ENCODE measurements at places on chromosomes 2 and 18.

DNA sequence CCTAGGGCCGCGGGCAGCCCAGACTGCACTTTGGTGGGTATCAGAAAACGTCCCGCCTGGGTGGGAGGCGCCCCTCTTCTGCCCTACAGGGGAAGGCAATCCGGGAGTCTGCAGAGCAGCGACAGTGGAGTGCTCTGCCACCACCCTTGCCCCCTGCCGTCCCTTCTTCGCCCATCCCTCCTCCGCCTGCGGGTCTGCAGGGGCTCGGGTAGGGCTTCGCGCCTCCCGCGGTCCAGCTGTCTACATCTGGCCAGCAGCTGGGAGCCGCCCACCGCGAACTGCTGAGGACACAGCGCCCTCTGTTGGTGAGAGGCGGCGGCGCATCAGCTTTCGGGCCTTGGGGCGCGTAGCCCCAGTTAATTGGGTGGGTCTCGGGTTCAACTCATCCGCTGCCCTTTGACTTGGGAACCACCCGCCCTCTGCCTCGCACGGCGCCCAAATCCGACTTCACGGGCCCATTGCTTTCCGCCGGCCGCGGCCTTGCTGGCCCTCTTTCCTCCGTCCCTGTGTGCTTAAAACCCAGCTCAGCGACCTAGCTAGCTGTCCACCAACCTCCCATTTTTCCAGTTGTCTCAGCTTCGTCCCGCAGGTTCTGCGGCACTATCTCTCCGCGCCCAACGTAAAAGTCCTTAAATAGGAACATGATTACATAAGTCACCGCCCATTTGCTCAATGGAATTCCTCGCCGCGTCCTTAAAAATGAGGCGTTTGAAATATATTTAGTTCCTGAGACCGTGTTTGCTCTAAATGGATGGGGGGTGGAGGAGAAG, 17.6 kb downstream of the WNT10A start:
- peak overlapping the region; percentile 49 for H3K4me3 ChIP-seq
- no peak for DNase-seq
- H3K27ac ChIP-seq = no peak overlapping the region

DNA sequence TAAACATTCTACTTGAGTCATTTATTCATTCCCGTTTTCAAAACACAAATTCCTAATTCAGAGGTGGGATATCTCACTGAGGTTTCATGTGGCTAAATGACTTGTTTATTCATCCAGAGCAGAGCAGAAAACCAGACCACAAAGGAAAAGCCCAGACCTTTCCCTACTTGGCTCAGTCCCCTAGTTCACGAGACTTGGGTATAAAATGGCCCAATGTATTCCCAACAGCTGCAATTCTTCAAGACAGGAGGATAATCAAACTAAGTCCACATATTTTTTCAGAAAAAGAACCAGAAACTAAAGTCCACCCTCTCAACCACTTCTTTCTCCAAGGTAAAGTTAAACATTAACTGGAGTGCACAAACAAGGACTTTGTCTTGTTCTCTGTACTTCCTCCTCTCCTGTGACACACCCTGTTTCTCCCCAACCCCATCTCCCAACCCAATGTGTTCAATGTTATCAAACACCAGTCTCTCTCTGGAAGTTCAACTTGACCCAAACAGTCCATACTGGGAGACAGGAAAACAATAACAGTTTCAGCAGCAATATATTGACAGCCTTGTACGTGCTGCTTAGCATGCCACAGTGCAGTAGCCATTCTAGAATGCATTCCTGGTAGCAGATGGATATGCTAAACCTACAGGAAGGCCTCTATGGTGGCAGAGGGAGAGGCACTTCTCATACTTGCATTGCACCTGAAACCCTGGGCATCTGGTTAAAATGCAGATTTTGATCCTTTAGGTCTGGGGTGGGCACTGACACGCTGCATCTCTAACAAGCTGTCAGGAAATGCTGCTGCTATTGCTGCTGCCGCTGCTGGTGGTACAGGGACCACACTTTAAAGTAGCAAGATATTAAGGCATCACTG, 110.7 kb downstream of the INO80D start:
- no peaks in the 10 kb centered on the region for H3K36me3 ChIP-seq
- no peak for DNase-seq

DNA sequence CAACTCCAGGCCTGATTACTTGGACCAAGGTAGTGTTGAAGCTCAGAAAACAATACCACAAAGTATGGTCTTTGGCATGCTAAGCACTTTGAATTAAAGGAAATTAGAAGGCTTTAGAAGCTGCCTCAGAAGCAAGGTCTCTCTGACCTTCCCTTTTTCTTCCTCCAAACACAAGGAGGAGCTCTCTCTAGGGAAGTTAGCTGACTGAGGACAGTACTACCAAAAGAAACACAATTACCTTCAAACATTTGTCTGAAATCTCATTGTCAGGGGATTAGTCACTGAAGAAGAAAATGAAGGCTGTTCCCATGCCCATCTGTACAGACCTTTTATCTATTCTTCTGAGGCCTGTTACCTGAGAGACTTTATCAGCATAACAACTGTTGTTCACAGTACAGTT, 279.3 kb downstream of the CDH20 start:
- no peaks in the 10 kb centered on the region for H3K36me3 ChIP-seq
- H3K4me1 ChIP-seq = no peaks in the 10 kb centered on the region
- no peaks in the 10 kb centered on the region for H3K27me3 ChIP-seq
- H3K27ac ChIP-seq = no peak overlapping the region
- no peak overlapping the region for H3K4me3 ChIP-seq
- no peak for DNase-seq

DNA sequence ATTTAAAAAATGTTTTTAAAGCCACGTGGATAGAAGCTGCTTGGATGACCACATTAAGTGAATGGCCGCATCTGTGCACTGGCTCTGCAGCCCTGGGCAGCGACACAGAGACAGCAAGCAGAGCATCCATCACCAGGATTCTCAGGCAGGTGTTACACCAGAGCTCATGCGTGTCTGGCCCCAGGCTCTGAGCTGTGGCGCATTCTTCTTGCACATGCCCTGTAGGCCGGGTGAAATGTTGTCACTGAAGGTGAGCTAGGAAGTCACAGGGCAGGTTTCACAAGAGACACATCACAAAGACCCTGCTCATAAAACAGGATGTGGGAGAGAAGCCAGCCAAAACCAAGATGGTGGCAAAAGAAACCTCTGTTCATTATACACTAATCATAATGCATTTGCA, 8.4 kb upstream of the PXDN start:
- no peaks in the 10 kb centered on the region for H3K27me3 ChIP-seq
- H3K27ac ChIP-seq = no peak overlapping the region
- peaks cover 6% of the 10 kb centered on the region for H3K4me1 ChIP-seq
- no peak overlapping the region for H3K4me3 ChIP-seq
- DNase-seq = no peak

- no peaks in the 10 kb centered on the region for H3K27me3 ChIP-seq
- DNase-seq = no peak
- H3K36me3 ChIP-seq = no peaks in the 10 kb centered on the region
- H3K27ac ChIP-seq = no peak overlapping the region
- H3K4me1 ChIP-seq = no peaks in the 10 kb centered on the region
These were observed 42.4 kb downstream of the ZSWIM2 start for GRCh38 chr2:186806591-186806990.

GRCh38 chr2:122755281-122755780, 999.9 kb downstream of the TSN start:
- H3K4me3 ChIP-seq = no peak overlapping the region
- H3K36me3 ChIP-seq = no peaks in the 10 kb centered on the region
- H3K27me3 ChIP-seq = no peaks in the 10 kb centered on the region
- no peak overlapping the region for H3K27ac ChIP-seq
- DNase-seq = no peak

DNA sequence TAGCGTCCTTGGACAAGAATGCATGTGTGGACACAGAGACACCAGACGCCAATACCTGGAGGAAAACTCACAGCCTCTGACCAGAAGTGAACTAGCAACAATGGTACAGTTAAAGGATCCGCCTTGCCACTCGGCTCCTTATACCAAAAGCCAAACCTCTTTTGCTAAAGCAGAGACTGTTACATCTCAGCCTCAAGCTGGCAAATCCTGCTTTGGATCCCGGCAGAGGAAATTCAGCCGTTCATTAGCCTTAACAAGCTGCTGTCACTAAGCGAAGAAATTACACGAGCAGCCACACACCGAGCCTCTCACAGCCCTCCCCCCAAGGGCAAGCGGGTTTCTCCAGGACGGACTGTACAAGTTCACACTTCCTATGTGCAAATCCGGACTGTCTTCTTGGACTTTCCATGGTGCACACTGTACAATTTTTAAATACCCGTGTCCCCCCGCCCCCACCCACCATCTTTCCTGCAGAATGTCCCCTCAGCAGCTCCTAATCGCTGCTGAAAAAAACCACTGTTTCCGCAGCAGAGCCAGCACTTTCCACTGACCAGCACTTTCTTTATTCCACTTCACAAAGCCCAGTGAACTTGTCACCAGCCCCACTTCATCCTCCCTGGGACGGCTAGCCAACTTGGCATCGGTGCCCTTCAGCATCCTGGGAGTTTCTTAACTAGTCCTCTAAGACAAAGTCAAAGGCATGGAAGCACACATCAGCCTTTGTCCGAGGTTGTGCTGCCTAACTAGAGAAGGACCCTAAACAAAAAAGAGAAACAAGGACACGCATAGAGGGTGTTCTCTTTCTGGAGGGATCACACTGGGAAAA, 1.5 kb downstream of the KLF7 start:
- no peaks in the 10 kb centered on the region for H3K36me3 ChIP-seq
- peak overlapping the region; percentile 99 for H3K27ac ChIP-seq
- peak; percentile 15 for DNase-seq
- peaks cover 45% of the 10 kb centered on the region for H3K4me1 ChIP-seq
- no peaks in the 10 kb centered on the region for H3K27me3 ChIP-seq

DNA sequence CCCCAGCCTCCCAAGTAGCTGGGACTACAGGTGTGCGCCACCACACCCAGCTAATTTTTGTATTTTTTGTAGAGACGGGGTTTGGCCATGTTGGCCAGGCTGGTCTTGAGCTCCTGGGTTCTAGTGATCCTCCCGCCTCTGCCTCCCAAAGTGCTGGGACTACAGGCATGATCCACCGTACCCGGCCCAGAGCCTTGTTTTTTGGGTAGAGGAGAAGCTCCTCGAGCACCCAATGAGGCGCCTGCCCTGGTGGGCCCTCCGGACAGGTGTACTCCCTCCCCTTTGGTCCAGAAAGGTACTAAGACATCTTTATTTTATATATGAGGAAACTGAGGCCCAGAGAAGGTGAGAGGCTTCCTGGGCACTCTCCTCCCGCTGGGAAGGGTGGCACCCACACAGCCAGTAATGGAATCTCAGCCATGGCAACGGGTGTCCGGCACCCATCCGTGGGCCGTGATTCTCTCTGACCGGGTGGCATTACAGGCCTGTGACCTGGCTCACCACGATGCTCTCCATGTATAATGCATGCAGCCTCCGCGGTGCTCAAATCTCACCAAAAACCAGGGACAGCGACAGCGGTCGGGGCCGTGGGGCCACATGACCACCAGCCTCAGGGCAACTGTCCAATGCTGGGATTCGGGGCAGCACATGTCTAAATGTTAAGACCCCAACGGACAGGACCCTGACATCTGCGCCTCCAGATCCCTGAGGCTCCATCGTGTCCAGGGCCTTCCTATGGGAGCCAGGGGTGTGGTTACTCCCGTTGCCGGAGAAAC, 16.8 kb upstream of the KLHL30 start:
- H3K27ac ChIP-seq = no peak overlapping the region
- no peaks in the 10 kb centered on the region for H3K27me3 ChIP-seq
- DNase-seq = no peak
- H3K4me1 ChIP-seq = no peaks in the 10 kb centered on the region
- H3K36me3 ChIP-seq = no peaks in the 10 kb centered on the region

GRCh38 chr18:23740105-23740830, 51.0 kb downstream of the LAMA3 start:
- H3K4me1 ChIP-seq = no peaks in the 10 kb centered on the region
- DNase-seq = no peak
- no peak overlapping the region for H3K27ac ChIP-seq
- no peaks in the 10 kb centered on the region for H3K36me3 ChIP-seq
- no peaks in the 10 kb centered on the region for H3K27me3 ChIP-seq

DNA sequence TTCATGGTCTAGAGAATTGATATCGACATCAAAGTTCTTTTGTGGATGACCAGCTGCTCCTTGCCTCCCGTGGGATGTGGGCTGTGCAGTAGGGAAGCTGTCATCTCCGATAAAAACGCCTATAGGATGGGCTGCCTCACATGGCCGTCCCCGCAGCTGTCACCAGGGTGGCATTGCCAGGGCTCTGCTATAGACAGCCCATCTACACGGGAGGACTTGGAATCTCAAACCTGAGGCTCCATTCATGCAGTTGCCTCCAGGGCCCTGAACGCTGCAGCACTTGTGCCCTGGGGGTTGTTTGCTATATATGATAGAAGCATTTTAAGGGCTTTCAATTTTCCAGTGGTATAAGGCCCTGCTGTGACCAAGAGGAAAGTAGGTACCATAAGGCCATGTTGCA, 183.1 kb downstream of the MYCN start:
- no peak for DNase-seq
- no peak overlapping the region for H3K27ac ChIP-seq
- no peak overlapping the region for H3K4me3 ChIP-seq
- H3K27me3 ChIP-seq = no peaks in the 10 kb centered on the region
- H3K36me3 ChIP-seq = no peaks in the 10 kb centered on the region

DNA sequence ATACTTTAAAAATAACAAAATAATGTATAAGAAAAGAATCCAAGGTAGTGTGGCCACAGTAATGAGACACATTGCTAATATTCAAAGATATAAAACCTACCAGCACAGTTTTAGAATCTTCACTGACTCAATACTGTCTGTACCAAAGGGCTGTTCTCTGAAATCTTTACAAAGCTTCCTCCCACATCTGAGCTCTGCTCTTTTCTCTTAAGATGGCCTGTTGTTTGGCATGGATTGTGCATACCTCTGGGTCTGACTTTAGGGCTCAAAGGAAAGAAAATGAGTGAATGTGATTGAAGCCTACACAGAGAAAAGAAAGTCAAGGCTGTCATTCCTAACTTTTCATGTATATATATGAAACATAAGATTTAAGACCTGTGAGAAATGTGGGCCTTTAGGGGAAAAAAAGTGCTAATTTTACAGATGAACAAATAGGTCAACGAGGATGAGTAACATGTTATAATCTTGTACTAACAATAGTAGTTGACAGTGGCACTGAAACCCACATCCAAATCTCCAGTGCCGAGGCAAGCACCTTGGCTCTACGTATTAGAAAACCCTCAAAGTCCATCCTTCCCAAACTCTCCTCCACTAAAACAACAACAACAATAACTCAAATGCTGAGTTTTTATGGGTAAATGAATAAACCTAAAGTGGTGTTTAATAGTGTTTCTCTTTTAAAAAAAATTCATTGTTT, 114.2 kb downstream of the ZNF521 start:
- H3K4me3 ChIP-seq = no peak overlapping the region
- peaks cover 14% of the 10 kb centered on the region for H3K4me1 ChIP-seq
- no peaks in the 10 kb centered on the region for H3K27me3 ChIP-seq
- no peak overlapping the region for H3K27ac ChIP-seq
- no peaks in the 10 kb centered on the region for H3K36me3 ChIP-seq
- DNase-seq = no peak

GRCh38 chr2:108934583-108935245, 54.3 kb downstream of the EDAR start:
- no peak overlapping the region for H3K4me3 ChIP-seq
- H3K4me1 ChIP-seq = no peaks in the 10 kb centered on the region
- no peaks in the 10 kb centered on the region for H3K36me3 ChIP-seq
- H3K27ac ChIP-seq = no peak overlapping the region

GRCh38 chr2:186912979-186913378, 64.0 kb upstream of the ZSWIM2 start:
- H3K4me1 ChIP-seq = no peaks in the 10 kb centered on the region
- H3K27me3 ChIP-seq = no peaks in the 10 kb centered on the region
- no peak overlapping the region for H3K4me3 ChIP-seq
- H3K36me3 ChIP-seq = no peaks in the 10 kb centered on the region
- DNase-seq = no peak

- H3K27ac ChIP-seq = no peak overlapping the region
- H3K4me3 ChIP-seq = peak overlapping the region; percentile 10
- no peaks in the 10 kb centered on the region for H3K27me3 ChIP-seq
- H3K36me3 ChIP-seq = no peaks in the 10 kb centered on the region
- H3K4me1 ChIP-seq = peaks cover 67% of the 10 kb centered on the region
These were observed 18.3 kb downstream of the FIGN start for GRCh38 chr2:163717515-163717914.

All from thoracic aorta (tissue), 2 donors.